ENCODE measurements at places on chromosomes 3 and 15.
A peak's percentile ranks its signal among the peaks of the same experiment; 100 is the strongest.

DNA sequence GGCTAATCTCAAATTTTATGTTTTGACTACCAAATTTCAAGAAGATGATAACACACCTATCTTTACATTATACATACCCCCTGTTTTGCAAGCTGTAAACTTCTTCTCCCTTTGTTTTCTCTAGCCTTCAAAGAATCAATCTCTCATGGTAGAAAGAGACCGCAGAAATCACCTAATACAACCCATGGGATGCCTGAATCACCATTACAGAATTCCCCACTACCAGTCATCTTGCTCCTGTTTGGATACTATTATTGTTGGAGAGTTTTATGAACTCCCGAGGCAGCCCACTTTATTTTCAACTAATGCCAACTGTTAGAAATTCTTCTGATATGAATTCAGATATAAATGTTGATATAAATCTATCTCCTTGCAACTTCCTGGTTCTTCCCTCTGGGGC lies 110.9 kb downstream of the FRMD5 start:
- no peaks in the 10 kb centered on the region for H3K4me1 ChIP-seq
- DNase-seq = no peak
- H3K36me3 ChIP-seq = no peaks in the 10 kb centered on the region
- H3K27ac ChIP-seq = no peak overlapping the region
- no peaks in the 10 kb centered on the region for H3K27me3 ChIP-seq

- no peak overlapping the region for H3K4me3 ChIP-seq
- no peak for DNase-seq
- no peaks in the 10 kb centered on the region for H3K27me3 ChIP-seq
- H3K27ac ChIP-seq = no peak overlapping the region
- H3K36me3 ChIP-seq = no peaks in the 10 kb centered on the region
Observed at GRCh38 chr3:166606988-166607387, 769.8 kb upstream of the BCHE start.

GRCh38 chr3:32325201-32325600 lies 66.5 kb upstream of the CMTM7 start:
- H3K4me3 ChIP-seq = no peak overlapping the region
- DNase-seq = no peak
- H3K27me3 ChIP-seq = no peaks in the 10 kb centered on the region
- no peak overlapping the region for H3K27ac ChIP-seq
- no peaks in the 10 kb centered on the region for H3K4me1 ChIP-seq
- no peaks in the 10 kb centered on the region for H3K36me3 ChIP-seq

DNA sequence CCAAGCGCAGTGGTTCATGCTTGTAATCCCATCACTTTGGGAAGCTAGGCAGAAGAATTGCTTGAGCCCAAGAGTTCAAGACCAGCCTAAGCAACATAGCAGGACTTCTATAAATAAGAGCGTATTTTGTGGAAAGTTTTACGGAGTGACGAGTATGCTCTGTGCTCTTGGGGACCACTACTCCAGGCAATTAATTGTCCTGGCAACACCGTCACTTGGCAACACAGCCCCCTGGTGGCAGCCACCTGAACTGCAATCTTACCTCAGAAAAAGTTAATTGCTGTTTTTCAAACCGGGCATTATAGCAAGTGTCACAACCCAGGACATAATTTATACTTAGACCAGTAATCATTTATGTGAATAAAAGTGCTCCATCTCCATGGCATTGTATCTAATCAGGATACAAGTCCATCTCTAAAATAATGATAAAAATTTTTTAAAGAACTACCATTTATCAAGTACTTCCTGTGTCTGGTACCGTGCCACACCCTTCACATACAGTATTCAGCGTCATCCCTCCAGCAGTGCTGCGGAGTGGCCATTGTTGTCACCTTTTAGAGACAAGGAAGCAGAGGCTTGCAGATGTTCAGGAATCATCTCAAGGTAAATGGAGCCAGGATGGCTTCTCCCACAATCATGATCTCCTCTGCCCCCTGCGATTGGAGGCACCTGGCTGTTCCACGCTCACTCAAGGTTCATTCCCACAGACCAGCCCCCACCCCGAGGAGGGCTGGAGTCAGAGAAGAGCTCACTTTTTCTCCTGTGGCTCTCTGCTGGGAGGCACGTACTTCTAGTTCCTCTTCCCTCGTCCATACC lies 34.5 kb downstream of the PLA2G4D start:
- DNase-seq = peak; percentile 72
- peaks cover 13% of the 10 kb centered on the region for H3K4me1 ChIP-seq
- H3K36me3 ChIP-seq = no peaks in the 10 kb centered on the region
- no peak overlapping the region for H3K4me3 ChIP-seq
- H3K27ac ChIP-seq = no peak overlapping the region

GRCh38 chr3:80366808-80367548 lies 599.2 kb upstream of the ROBO1 start:
- no peaks in the 10 kb centered on the region for H3K27me3 ChIP-seq
- no peak overlapping the region for H3K4me3 ChIP-seq
- H3K4me1 ChIP-seq = no peaks in the 10 kb centered on the region
- no peak overlapping the region for H3K27ac ChIP-seq

DNA sequence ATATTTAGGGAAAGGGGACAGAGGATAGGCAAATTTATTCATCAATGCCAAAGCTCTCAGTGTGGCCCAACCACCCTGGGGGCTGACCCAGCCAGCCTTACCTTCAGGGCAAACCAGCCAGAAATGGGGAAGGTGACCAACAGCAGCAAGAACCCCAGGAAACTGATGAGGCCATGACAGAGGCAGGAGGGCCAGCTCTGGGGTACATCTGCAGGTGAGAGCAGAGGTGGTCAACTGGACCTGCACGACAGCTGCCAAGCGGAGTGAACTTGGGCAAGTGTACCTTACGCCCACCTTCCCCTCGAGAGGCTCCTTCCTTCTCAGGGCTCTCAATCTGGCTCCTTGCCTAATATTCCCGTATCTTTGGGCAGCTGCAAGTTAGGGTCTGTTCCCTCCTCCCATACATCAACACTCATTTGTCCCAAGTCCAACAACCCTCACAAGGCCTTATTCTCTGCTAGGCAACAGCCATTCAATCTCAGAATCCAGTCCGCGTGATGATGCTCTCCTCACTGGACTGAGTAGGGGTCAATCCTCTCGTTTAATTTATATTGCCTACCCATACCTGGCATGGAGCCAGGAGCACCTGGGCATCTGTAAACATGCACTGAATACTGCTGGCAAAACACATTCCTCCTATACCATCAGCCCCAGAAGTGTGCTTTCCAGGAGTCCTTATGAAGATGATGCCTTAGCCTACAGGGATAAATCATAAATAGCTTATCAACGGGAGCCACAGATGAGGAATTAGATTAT lies 1.7 kb downstream of the STOML1 start:
- H3K27ac ChIP-seq = peak overlapping the region; percentile 80
- no peak for DNase-seq

GRCh38 chr15:38670128-38671005 lies 105.8 kb upstream of the RASGRP1 start:
- no peak for DNase-seq
- no peak overlapping the region for H3K4me3 ChIP-seq
- H3K4me1 ChIP-seq = no peaks in the 10 kb centered on the region
- H3K36me3 ChIP-seq = no peaks in the 10 kb centered on the region
- H3K27me3 ChIP-seq = no peaks in the 10 kb centered on the region

GRCh38 chr3:23271876-23272741 lies 69.0 kb downstream of the UBE2E2 start:
- no peaks in the 10 kb centered on the region for H3K27me3 ChIP-seq
- no peak overlapping the region for H3K27ac ChIP-seq
- no peak overlapping the region for H3K4me3 ChIP-seq
- no peak for DNase-seq
- no peaks in the 10 kb centered on the region for H3K36me3 ChIP-seq

- H3K27ac ChIP-seq = no peak overlapping the region
- peak; percentile 79 for DNase-seq
- H3K36me3 ChIP-seq = no peaks in the 10 kb centered on the region
- H3K27me3 ChIP-seq = no peaks in the 10 kb centered on the region
- no peak overlapping the region for H3K4me3 ChIP-seq
Observed at GRCh38 chr15:70284438-70285214, 186.9 kb upstream of the TLE3 start.

DNA sequence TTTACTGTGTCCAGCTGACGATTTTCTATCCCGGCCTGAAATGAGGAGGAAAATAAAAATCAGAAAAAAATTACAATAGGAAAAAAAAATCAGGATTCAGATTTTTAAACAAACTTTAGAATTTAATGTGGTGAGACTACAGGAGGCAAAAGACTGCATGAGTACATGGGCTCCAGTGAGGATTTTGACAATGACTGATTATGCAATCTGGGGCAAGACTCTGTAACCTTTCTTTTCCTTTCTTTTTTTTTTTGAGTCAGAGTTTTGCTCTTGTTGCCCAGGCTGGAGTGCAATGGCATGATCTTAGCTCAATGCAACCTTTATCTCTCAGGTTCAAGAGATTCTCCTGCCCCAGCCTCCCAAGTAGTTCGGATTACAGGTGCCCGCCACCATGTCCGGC lies 29.9 kb downstream of the SPG11 start:
- no peaks in the 10 kb centered on the region for H3K4me1 ChIP-seq
- no peak overlapping the region for H3K27ac ChIP-seq
- H3K36me3 ChIP-seq = peaks cover 87% of the 10 kb centered on the region
- no peak for DNase-seq

DNA sequence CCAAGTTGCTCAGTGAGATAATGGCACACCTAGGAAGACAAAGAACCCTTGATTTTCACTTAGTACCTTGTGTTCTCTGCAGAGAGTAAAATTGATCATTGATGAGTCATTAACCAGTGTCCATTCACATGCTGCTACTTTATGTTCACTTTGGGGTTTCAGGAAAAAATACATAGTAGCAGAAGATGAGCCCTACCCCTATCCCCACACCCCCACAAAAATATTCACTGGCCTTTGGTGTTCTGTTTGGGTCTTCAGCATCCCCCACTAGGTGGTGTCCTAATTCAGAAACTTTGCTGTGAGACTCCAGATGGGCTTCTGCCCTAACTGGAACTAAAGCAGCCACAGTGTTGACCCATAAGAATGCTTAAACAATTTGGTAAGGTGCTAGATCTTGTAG lies 178.8 kb downstream of the KLHL25 start:
- H3K27ac ChIP-seq = no peak overlapping the region
- H3K27me3 ChIP-seq = no peaks in the 10 kb centered on the region
- H3K36me3 ChIP-seq = peaks cover 17% of the 10 kb centered on the region

All from upper lobe of right lung (tissue), 1 donor.